ENCODE measurements at places on chromosomes 12 and 14.
A peak's percentile ranks its signal among the peaks of the same experiment; 100 is the strongest.

DNA sequence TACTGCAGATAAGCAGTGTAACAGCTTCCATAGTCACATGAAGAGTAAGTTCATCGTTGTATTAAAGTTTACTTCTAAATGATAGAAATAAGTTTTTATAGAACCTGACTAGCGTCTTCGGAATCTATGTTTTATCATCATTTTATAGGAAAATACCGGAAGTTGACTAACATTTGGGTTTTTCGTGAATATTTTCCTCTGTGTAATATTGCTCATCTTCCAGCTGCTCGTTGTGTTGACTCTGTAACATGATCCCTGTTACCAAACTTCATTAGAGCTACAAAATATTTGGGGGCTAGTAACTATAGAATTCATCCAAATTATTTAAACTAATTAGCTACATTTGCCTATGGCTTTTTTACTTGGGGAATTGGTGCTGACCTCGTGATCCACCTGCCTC is 37.2 kb downstream of the DDX51 start:
- DNase-seq = no peak

DNA sequence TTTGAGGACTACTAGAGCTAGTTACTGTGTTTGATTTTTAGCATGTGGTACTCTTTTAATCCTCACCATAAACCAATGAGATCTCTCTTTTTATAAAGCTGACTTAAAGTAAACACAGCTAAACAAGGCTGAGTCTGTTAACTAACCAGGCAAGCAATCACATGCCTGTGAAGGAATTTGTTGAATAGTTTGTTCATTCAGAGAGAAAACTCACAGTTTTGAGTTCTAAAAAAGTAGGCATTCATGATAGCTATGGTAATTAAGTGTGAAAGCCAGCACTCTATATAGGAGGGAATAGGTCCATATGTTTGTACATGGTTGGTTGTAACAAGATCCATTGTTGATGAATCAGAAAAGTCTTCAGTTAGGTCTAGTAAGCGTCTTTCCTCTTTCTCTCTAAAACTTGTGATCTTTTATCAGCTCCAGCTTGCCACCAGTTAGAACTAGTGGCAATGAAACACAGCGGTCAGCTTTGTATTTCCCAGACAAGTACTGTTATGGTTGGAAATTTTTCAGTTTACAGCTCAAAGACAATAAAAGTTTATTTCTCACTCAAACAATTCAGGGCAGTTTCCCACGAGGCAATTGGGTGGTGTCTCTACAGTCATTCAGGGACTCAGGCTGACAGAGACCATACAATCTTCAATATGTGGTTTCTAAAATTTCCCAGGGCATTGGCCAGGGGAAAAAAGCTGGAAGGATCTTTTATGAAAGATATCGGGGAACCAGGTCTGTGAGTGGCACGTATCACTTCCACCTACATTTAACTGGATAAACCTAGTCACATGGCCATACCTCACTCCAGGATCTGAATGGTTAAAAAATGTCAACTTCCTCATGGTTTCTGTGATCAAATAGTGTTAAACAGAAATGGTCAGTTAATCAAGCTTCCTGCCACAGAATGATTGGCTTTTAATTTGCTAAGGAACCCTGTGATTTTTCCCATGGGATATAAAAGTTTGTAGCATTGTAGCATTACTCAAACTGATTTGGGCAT is 203.1 kb downstream of the KIF21A start:
- DNase-seq = no peak

DNA sequence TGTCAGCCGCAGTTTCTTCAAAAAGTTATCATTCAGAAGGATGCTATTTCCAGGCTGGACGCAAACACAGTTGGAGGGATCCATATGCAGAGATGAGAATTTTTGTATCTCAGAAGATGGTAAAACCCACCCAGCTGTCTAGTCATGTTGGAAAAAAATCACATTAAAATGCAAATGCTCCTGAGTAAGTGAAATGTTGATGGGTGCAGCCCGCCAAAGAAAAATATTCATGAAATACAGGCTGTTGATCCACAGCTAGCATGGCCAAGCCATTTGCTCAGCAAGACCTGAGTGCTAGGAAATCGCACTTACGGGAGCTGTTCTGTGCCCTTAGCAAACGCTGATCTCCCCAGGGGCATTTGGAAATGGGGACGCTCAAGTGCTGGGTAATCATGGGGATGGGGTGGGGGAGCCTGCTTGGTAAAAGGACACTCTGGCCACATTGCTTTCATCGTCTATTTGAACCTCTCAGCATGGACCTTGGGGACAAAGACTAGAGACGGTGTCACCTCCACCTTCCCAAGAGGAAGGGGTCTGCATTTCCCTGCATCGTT is 25.7 kb downstream of the TUNAR start:
- DNase-seq = no peak

DNA sequence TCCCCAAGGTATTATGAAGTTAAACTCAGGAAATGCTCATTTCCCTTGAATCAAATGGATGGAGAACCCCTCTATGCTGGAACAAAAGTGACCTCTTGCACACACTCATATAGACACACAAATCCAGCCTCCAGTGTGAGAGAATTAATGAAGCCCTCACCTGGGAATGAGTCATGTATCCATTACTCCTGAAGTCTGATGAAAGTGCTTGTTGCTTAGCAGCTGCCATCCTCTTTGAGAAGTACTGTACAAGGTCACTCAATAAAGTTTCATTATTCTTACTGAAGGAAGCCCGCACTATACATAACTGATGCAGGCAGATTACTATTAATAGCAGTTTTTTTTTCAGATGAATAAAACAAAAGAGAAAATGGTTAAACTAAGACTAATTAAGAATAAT is 102.3 kb downstream of the RERG start:
- no peak for DNase-seq

DNA sequence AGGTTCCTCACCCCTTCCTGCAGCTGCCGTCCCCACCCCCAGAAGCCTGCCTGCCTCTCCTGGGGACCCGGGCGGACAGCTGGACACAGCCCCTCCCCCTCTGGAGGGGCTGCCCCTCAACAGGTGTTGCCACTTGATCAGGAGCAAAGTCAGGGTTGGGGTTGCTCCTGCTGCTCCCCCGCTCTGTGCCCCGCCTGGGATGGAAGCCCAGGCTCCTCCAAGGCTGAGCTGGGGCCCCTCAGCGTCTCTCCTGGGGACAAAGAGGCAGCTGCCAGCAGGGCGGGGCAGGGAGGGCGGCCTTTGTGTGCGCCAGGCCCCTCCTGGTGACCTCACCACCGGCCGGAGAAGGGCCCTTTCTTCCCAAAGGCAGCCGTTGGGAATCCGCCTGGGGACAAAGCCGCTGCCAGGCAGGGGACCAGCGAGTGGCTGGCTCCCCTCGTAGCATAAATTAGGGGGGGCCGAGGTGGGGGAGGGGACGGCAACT is 13.7 kb downstream of the TRMT61A start:
- no peak for DNase-seq

GRCh38 chr12:45648070-45648469 is 81.4 kb upstream of the ARID2 start:
- DNase-seq = no peak

- no peak for DNase-seq
Measured at GRCh38 chr14:88829188-88829587, 4.7 kb downstream of the TTC8 start.

- DNase-seq = peak; percentile 43
Measured at GRCh38 chr14:34693228-34693939, 21.0 kb downstream of the CFL2 start.

DNA sequence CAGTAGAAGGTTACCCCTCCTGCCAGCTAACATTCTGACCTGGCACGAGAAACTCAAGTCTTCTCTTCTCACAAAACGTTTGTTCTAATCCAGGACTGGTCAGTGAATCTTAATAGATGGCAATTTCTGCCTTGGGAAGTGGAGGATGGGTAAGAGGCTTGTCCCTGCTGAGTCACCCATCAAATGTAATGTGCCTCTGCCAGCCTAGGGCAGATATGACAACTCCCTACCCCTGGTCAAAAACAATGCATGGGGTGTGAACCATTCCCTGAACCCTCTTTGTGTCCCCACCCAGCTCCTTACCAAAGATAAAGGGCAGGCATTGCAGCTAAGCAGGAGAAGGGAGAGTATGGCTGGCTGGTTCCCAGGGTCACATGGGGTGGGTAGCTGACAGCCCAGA is 1052.9 kb downstream of the GALC start:
- no peak for DNase-seq
